HL-60 (cell line): ENCODE measurements at places on chromosomes 5 and 9.

GRCh38 chr5:153777681-153778581 is 260.8 kb downstream of the FAM114A2 start:
- no peak for DNase-seq

- DNase-seq = no peak
Measured at GRCh38 chr5:87649455-87649854, 236.7 kb upstream of the CCNH start.

GRCh38 chr5:170186156-170186555 is 46.6 kb upstream of the C5orf58 start:
- no peak for DNase-seq

- no peak for DNase-seq
Measured at GRCh38 chr5:58074222-58074621, 385.7 kb downstream of the PLK2 start.

GRCh38 chr9:108142504-108143201 is 653.1 kb upstream of the KLF4 start:
- DNase-seq = peak; percentile 7
